ENCODE measurements at places on chromosomes 16 and 17. TPM values are rescaled to one million over a fixed set of nuclear protein-coding genes. Genes with fewer than 3 reads are reported as not detected.

Gene IL34
- polyA plus RNA-seq, result 8.3 TPM

Gene CCR7
- 0.31 TPM for polyA plus RNA-seq

Gene CCDC200
- polyA plus RNA-seq, result 5.5 TPM

Gene PDXDC1
- polyA plus RNA-seq, result 58.8 TPM

Gene KRTAP2-1
- not detected for polyA plus RNA-seq

Gene TPSG1
- 2.1 TPM for polyA plus RNA-seq

Gene ZNF385C
- 10.0 TPM for polyA plus RNA-seq

Gene MYO1D
- 7.1 TPM for polyA plus RNA-seq

Gene P2RX5
- polyA plus RNA-seq, result 22.8 TPM

Gene FOXL1
- 0.50 TPM for polyA plus RNA-seq

Gene CD300E
- 0.15 TPM for polyA plus RNA-seq

Gene SUMO2
- 340 TPM for polyA plus RNA-seq

Gene MYH11
- polyA plus RNA-seq, result 27.7 TPM

Gene TMEM98
- 32.0 TPM for polyA plus RNA-seq

Gene IRX5
- 0.54 TPM for polyA plus RNA-seq

Gene ZFHX3
- 7.5 TPM for polyA plus RNA-seq

Gene CLDN7
- polyA plus RNA-seq, result 3.2 TPM

Gene KRT39
- 6.4 TPM for polyA plus RNA-seq

Gene ADCY9
- polyA plus RNA-seq, result 13.8 TPM

Gene KRTAP4-5
- polyA plus RNA-seq, result not detected

Gene LCMT1
- 40.0 TPM for polyA plus RNA-seq

Gene SLFN13
- 2.4 TPM for polyA plus RNA-seq
